GM20000 (cell line): ENCODE measurements at places on chromosomes 7 and 10.
A peak's percentile ranks its signal among the peaks of the same experiment; 100 is the strongest.

DNA sequence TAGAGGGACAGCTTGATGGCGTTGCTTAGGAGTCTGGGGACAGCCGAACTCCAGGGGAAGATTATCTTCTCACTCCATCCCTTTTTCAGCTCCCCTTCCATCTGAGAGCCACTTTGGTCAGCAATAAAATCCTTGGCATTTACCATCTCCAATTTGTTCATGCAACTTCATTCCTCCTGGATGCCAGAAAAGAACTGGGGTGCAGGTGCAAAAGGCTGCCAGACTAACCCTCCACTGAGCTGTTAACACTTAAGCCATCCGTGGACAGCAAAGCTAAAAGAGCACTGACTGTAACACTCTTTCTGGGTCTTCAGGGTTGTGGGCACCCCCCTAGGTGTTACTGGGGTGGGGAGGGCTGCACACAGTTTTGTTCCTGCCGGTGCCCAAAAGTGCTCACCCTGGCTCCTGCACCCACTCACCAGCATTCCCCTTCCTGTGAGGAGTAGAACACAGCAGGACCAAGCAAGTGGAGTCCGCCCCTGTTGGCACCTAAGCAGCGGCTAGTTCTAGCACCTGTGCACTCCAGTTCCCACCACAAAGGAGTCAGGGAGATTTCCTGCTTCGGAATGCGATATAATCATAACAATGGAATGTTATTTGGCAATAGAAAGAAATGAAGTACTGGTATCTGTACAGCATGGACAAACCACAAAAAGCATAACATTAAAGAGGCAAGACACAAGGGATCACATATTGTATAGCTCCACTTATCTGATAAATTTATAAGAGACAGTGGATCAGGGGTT, 95.1 kb downstream of the NPY start:
- DNase-seq = no peak

- DNase-seq = no peak
Observed at GRCh38 chr7:23076772-23077171, 28.8 kb upstream of the KLHL7 start.

- DNase-seq = peak; percentile 22
Observed at GRCh38 chr10:35185260-35186034, 58.8 kb downstream of the CREM start.

DNA sequence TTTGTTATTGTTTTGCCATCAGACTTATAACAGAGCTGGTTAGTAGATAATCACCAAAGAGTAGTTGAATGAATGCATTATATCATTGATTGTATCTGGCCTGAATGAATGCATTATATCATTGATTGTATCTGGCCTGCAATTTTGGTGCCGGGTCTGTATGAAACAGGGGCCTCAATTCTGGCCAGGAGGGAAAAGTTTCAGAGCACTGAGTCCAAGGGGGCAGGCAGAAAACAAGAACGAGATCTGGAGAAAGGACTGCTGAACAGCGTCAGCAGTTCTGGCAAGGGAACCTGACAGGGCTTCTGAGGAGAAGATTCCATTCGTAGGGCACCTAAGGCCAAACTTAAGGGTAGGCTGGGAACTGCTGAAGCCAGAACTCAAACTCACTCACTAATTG, 128.0 kb downstream of the SEMA3C start:
- no peak for DNase-seq

GRCh38 chr7:128311013-128311412, 32.7 kb downstream of the RBM28 start:
- no peak for DNase-seq

GRCh38 chr7:31047313-31048146, 4.6 kb upstream of the ADCYAP1R1 start:
- no peak for DNase-seq

DNA sequence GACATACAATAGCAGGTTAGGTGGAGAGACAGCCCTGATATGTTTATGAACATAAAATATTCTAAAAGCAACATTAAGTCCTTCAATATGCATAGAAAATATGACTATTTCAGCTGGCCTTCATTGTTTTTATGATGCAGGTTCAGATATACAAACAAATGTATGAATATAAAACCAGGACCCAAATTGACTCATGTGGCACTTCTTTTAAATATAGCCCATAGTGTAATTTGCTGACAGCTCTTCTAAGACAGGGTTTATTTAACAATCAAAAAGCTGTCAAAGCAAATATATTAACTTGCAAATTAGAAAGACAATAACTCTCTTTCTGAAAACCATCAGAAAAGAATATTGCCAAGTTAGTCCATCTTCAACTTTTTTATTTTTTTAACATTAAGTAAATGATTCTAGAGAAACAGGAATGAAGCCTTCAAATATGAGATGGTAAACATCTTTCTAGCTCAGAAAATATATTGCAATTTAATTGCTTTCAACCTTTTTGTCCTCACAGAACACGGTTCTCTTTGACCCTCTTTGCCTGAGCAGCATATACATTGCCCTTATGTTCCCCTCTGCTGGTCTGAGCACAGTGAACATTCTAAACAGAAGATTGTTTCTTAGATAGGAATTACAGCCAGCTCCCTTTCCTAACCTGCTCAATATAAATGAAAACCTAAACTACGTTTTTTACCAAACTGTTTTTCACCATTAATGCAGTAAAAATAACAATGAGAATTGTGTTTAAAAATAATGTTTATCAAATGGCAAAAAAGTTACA, 82.8 kb downstream of the CACNA2D1 start:
- no peak for DNase-seq

DNA sequence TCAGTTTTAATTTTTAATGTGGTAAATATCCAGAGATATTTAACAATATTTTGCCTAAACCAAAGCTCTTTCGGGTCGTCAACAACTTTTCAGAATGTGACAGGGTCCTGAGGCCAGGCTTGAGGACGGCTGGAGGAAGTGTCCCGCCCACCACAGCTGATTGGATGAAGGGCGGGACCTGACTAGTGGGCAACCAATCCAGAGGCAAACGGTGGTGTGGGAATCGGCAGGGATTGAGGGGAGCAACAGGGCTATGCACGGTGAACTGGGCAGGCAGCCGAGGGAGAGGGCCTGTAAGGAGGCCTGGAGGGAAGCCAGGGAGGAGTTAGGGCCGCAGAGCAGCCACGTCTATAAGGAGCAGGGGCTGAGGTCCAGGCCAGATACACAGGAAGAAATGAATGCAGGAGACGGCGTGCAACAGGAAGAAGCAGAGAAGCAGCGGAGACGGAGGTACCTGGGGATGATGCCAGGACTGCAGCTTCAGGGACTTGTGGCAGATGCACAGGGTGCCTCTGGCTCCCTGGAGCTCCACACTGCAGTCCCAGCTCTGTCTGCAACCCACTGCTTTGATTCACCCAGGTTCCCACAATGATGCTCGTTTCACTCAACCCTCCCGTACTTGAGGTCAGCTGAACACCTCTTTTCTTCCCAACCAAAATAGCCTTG, 46.1 kb upstream of the ZMIZ1 start:
- no peak for DNase-seq

DNA sequence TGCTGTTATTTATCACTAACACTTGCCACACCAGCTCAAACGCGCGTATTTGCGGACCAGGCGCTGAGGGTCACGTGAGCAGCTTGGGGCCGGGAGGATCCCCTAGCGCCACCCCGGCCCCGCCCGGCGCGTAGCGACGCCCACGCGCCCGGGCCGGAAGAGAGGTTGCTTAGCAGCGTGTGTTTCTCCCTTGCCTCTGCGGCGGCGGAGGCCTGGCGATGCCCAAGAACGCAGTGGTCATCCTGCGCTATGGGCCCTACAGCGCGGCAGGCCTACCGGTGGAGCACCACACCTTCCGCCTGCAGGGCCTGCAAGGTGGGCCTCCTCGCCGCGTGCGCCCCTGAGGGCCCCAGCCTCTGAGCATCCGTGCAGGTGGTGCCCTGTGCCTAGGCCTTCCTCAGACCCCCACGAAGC, at the start of gene C10orf53:
Gene C10orf53, plus strand, starts transcription at position 172 of the 414 bp plus-strand sequence. Its CDS starts 47 bp downstream, at position 219.
- DNase-seq = peak; percentile 70

GRCh38 chr7:48084727-48085432, 4.2 kb upstream of the UPP1 start:
- peak; percentile 78 for DNase-seq

DNA sequence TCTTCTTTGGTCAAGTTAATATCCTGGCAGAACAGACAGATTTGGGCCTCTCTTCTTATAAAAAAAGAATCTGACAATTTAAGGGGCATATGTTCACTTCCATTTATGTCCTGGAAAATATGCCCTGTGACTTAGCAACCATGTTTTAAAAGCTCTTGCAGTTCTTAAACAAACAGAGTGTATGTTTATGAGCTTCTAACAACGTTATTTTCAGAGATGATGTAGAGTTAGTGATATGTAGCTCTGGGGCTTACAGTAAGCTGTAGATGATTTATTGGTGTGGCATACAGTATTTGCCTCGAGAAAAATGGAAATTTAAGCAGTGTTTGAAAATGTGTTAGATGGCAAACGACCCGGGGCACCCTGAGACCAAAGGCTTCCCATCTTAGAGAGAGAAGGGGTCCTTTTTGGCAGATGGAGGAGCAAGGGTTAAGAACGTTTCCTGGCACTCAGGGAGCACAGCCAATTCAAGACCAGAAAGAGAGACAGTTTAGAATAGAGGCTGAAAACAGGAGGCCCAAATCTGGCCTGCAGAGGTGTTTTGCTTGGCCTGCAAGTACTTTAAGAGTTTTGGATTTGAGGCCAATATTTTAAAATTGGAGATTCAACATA, 397.5 kb downstream of the KCNMA1 start:
- no peak for DNase-seq

GRCh38 chr10:78445308-78445707, 411.6 kb downstream of the RPS24 start:
- no peak for DNase-seq

GRCh38 chr7:74173074-74173473, 1.1 kb upstream of the EIF4H start:
- DNase-seq = no peak

DNA sequence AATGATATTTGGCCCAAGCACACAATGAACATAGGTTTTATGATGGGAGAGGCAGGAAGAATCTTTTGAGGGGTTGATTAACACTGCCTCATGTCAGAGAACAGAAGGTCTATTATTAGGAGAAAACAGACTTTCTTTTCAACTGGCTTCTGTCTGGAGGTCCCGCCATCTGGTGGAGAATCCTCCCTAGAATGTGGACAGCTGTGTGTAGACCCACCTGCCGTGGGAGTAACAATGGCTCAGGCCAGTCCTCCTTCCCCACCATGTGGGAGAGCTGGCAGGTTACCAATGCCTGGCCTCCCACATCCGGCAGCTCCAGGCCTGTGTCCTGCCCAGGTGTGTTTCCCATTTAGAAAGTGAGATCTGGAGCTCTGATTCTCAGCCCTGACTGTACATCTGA, 70.4 kb upstream of the AOAH start:
- no peak for DNase-seq

DNA sequence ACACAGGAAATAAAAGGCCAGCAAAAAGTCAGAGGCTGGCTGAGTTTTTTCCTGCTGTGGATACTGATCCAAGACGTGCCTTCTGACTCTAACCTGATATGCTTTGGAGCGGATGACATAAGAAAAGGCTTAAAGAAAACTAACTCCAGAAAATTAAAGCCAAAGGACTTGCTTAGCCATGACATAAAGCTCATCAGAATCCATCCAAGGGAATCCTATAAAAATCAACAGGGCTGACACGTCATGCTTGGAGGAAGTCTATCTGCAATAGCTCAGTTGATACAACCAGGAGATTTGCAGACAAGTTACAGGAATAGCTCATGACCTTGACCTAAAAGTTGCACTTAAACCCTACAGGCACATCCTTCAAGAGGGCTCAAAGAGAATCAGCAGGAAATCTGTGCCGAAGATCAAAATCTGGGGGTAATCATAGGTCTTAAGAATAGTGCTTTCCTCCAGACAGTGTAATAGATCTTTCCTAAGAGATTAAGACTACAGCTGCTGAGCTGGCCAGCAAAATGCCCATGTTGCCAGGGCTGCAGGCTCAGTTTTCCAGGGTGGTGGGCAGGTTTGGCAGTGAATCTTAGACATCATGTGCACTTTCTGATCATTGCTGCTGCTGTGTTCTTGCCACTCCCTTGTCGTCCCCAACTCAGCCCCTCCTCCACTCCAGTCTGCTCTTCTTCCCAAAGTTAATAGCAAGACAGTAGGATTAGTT, 111.5 kb upstream of the SVIL start:
- no peak for DNase-seq

GRCh38 chr10:131079314-131079713, 232.2 kb downstream of the TCERG1L start:
- no peak for DNase-seq

DNA sequence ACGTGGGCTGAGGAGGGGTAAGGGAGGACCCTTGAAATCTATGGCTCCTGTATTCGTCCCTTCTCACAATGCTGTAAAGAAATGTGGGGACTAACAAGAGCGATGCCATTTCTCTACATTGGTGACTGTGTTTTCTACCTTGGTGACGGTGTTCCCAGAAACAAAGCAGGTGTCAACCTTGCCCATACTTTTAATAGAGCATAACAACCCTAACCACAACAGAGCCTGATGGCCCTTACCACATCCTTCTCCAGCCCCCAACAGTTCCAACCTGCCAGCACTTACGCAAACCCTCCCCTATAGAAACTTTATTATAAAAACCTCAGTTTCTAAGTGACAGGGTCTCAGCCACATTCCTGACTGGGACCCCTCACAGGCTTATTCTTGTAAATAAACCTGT, 28.2 kb upstream of the ADCYAP1R1 start:
- no peak for DNase-seq

GRCh38 chr10:130660266-130660665, 524.1 kb downstream of the GLRX3 start:
- no peak for DNase-seq

DNA sequence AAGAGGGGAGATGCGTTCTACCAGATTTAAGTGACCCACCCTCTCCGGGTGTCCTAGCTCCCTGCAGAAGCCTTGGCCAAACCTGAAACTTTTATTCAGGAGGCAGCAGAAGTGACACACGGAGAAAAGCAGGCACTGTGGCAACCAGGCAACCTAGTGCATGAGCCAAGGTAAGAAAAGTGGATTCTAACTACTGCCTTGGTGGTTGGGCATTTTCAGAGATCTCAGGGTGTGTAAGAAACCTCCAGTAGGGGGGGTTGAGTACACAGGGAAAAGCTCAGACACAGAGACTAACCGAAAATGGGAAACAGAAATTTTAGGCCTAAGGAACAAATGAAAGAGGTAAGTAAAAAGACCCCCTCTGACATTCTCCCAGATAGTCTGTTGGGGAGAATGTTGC, 645.7 kb downstream of the ANKRD7 start:
- no peak for DNase-seq

- DNase-seq = no peak
Observed at GRCh38 chr10:108462005-108462404, 1297.5 kb upstream of the SORCS1 start.

DNA sequence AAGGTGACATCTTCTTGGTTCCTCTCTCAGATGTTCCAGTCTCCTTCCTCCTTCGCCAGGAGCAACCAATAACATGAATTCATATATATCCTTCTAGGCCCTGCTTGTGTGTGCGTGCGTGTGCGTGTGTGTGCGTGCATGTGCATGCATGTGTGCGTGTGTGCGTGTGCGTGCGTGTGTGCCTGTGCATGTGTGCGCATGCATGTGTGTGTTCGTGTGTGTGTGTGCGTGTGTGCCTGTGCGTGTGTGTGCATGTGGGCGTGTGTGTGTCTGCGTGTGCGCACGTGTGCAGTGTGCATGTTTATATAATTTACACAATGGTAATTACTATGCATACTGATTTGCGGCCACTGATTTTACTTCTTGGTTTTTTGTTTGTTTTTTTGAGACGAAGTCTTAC, 43.9 kb upstream of the PTF1A start:
- no peak for DNase-seq

GRCh38 chr10:44745920-44746319, 165.2 kb upstream of the TMEM72 start:
- no peak for DNase-seq

- DNase-seq = peak; percentile 54
Observed at GRCh38 chr7:142866361-142867096, 11.7 kb downstream of the EPHB6 start.
